ENCODE measurements at places on chromosomes 3 and 15.

DNA sequence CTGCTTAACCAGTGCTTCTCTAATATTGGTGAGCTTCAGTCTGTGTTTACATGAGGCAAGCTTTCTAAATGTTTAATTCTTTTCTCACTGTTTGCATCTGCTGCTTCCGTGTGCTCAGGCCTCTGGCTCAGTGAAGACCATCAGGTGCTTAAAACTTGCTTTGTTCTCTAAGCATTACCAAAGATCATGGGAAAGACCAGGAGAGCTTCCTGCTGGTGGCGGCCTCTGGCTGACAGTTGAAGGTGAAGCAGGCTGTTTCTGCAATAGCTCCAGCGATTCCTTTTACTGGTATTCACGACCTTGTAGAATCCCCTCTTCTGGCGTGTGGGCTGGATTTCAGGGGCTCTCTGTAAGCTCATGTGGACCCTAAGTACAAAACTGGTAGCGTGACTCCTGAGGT, 45.1 kb downstream of the EDEM1 start:
- no peak for DNase-seq

DNA sequence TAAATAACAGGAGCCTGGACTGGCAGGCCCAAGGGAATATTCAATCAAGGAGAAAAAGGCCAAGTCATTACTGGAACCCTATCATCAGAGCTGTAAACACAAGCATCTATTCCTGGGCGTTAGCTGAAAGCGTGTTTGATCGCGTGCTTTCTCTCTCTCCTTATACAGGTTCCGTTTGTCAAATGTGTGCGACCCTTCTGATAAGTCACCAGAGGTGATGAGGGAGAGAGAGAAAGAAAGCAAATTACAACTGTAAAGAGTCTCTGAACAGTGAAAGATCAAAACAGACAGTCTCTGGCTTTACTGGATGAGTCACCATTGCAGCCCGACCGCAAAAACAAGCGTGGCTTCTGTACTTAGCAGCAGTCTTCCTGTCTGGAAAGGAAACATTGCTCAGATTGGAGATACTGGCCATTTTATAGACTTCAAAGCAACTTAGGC, 39.5 kb upstream of the TPRG1 start:
- DNase-seq = peak; percentile 55

GRCh38 chr15:69782809-69783208, 314.9 kb downstream of the TLE3 start:
- no peak for DNase-seq

GRCh38 chr15:91142106-91142744, 42.2 kb downstream of the SV2B start:
- no peak for DNase-seq

GRCh38 chr3:38497031-38497430, 891 bp downstream of the EXOG start:
- DNase-seq = no peak

DNA sequence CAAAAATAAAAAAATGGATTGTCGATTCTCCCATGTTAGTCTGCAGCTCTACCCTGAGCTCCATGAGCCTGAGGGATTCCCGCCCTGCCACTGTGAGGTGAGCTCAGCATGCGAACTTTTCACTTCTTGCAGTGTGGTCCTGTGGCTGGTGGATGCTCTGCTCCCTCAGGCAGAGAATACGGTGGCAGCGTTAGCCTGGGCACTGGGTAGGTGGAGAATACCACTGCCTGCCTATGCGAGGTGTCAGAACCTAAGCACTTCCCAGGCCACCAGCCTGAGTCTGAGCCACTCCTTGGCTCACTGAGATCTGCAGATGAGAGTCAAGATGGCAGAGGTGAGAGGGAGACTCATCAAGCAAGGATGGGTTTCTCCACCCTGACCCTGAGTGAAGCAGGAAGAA, 70.1 kb downstream of the ITGB5 start:
- no peak for DNase-seq

GRCh38 chr15:52162260-52162659, 28.9 kb downstream of the GNB5 start:
- no peak for DNase-seq

DNA sequence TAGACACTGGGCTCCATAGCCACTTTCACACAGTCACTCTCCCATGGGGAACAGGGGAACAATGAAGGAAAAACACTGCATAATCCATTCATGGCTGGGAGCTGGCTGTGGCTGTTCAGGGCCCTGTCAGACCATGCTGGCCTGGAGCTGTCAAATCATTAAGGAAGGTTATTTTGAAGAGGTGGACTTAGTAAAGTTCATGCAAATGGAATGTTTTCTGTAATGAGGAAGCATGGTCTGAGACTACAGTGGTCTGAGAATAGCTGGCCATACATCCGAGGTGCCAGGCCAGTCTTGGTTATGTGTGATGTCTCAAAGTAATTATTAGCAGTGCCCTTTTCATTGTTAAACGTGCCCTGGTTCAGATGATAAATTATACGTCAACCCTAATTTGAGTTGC, 117.1 kb upstream of the MRPS22 start:
- no peak for DNase-seq

DNA sequence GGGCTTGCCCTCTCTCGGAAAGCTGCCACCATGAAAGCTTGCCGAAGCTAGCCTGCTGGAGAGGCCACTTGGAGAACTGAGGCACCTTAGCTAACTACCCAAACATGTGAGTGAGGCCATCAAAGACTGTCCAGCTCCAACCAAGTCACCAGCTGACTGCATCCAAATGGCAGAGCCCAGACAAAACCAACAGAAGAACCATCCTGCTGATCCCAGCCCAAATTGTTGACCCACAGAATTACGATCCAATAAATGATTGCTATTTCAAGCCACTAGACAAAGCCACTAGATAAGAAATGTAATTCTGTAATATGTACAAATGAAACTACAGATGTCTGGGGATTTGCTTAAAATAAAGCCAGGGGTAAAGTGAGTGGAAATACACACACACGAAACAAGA, 109.8 kb upstream of the TRPM1 start:
- no peak for DNase-seq

- DNase-seq = no peak
Observed at GRCh38 chr3:5012367-5012766, 33.1 kb downstream of the BHLHE40 start.

GRCh38 chr3:192848371-192849233, 69.1 kb downstream of the MB21D2 start:
- DNase-seq = no peak

DNA sequence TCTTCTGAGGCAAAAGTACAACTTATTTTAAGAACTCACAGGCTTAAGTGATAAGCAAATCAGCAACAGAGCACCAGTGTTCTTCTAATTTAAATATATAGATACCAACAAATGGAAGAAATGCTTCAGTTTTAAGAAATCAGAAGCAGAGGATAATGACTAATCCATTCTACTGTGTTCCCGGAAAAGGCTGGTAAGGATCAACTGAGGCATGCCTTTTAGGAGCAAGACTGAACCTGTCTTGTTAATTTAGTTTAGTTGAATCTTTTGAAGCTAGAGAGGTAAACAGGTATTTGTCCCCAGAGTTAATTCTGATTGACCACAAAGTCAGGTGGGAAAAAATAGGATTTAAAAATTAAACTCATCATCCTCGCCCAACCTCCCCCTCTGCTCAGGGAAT, 51.8 kb downstream of the TAMM41 start:
- no peak for DNase-seq

GRCh38 chr15:73320619-73321180, 48.1 kb downstream of the HCN4 start:
- no peak for DNase-seq

- DNase-seq = no peak
Observed at GRCh38 chr15:69482686-69483256, 30.2 kb downstream of the RPLP1 start.

DNA sequence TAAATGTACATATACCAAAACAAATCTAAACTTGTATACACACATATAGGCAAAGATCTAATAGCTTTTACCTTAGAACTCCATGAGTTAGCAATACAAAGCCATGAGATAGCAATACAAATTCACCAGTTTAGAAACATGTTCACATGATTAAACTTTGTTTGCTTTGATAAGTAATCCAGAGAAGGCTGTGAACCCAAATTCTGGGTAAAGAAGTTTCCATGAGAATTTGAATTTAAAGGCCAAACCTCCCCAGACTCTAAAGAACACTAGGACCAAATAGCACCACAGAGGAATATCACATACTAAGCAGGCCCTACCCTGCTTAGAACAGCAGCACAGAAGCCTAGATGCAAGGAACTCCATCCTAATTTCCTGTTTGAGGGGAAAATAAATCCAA, 83.7 kb upstream of the TP63 start:
- no peak for DNase-seq

DNA sequence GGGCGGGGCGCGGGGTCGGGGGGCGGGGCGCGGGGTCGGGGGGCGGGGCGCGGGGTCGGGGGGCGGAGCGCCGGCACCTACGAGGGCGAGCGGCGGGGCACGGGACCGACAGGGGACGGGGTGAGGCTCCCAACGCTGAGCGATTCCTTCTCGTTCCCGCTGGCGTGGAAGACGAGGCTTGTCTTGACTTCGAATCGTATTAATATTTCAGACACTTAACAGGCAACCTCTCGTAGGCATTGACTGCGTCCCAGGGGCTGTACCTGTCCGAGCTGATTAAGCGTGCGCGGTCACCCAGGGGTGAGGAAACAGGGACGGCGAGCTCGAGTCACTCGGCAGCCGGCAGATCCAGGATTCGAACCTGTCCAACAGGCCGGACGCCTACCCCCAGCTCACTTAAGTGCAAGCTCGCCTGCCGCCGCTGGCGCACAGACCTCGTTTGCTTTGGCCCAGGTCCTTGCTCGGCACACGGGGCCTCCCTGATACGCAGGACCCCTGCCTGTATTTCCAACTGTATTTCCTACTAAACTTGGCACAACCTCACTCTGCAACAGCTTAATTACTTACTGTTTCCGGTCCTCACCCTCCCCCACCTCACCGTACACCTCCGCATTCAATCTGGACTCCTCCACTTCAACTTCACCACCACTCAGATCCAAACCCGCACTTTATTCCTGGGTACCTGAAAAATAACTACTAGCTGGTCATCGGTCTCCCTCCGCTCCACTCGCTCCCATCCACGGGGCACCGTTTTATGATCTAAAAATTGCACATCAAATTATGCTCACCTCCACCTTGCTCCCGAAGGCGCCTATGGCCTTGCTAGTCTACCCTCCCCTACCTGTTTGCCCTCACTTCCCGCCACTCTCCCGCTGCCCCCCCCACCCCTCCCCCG, 722 bp upstream of the ZXDC start:
- DNase-seq = no peak

DNA sequence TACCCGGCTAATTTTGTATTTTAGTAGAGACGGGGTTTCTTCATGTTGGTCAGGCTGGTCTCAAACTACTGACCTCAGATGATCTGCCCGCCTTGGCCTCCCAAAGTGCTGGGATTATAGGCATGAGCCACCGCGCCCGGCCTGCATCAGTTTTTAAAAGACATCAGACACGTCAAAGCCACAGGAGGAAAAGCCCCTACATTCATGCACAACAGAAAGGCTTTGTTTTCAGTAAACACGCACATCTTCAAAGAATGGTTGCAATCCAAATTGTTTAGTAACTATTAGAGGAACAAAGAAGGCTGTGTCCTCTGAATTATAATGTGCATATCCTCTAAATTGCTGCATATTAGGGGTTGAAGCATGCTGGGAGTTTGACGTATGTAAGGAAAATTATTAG, 53.3 kb downstream of the BTD start:
- no peak for DNase-seq

GRCh38 chr3:65091565-65091964, 403.8 kb upstream of the ADAMTS9 start:
- no peak for DNase-seq

All from stimulated activated CD4-positive, alpha-beta T cell treated with anti-CD3 and anti-CD28 coated beads, Interleukin-12 subunit alpha, Interleukin-12 subunit beta, amount 100 ng/mL, for 24 hours (primary cell).